ENCODE measurements at places on chromosomes 2 and 18. TPM values are rescaled to one million over a fixed set of nuclear protein-coding genes. Genes with fewer than 3 reads are reported as not detected.

- H3K36me3 ChIP-seq: no peaks in the 10 kb centered on the region
- H3K27me3 ChIP-seq: peaks cover 12% of the 10 kb centered on the region
- no peaks in the 10 kb centered on the region for H3K4me1 ChIP-seq
- DNase-seq: no peak
- H3K4me3 ChIP-seq: no peak overlapping the region
These were observed 119.1 kb downstream of the AQP4 start for GRCh38 chr18:26746398-26746797.

- no peaks in the 10 kb centered on the region for H3K36me3 ChIP-seq
- no peaks in the 10 kb centered on the region for H3K27me3 ChIP-seq
- no peak overlapping the region for H3K27ac ChIP-seq
- no peak for DNase-seq
- no peaks in the 10 kb centered on the region for H3K4me1 ChIP-seq
These were observed 70.6 kb upstream of the LINC00305 start for GRCh38 chr18:64219517-64219916.

GRCh38 chr2:8976442-8977259 is 26.8 kb downstream of the MBOAT2 start:
- no peak overlapping the region for H3K4me3 ChIP-seq
- no peaks in the 10 kb centered on the region for H3K4me1 ChIP-seq
- no peaks in the 10 kb centered on the region for H3K27me3 ChIP-seq
- no peak for DNase-seq
- H3K36me3 ChIP-seq: no peaks in the 10 kb centered on the region

DNA sequence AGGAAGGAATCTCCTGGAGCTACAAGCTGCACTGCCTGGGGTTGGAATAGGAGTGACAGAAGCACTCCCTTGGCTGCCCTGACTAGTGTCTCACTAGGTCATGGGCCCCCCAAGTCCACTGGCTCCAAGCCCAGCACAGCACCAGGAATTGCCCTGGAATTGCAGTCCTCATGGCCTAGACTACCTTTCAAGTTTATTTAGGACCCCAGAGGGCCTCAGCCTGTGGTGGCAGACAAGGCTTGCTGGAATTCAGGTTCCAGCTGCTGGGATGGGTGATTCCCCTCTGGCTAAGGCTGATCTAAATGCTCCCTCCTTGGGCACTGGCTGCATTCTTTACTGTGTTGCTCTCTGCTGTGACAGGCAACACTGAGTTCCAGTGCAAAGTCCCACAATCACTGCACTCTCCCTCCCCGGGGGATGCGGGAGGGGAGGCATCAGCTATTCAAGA is 14.0 kb downstream of the STRADB start:
- no peaks in the 10 kb centered on the region for H3K4me1 ChIP-seq
- H3K36me3 ChIP-seq: peaks cover 76% of the 10 kb centered on the region
- no peak overlapping the region for H3K4me3 ChIP-seq

DNA sequence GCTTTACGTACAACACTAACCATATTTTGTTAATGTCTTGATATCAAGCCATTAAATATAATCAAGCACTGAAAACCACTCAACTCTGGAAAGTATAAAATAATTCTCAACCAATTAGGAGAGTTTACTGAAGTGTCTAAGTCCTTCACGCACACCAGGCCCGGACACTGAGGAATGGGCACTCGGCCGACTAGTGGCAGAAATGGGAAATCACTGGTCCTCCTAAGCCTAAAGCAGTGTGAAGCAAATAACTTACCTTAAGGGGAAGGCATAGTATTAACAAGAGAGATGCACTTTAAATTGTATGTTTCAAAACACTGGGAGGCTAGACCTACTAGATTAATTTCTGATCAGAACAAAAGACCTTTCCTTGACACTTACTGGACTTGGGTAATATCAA is 45.7 kb downstream of the FAM210A start:
- no peak overlapping the region for H3K4me3 ChIP-seq
- H3K4me1 ChIP-seq: peaks cover 18% of the 10 kb centered on the region
- no peaks in the 10 kb centered on the region for H3K27me3 ChIP-seq
- no peak overlapping the region for H3K27ac ChIP-seq

DNA sequence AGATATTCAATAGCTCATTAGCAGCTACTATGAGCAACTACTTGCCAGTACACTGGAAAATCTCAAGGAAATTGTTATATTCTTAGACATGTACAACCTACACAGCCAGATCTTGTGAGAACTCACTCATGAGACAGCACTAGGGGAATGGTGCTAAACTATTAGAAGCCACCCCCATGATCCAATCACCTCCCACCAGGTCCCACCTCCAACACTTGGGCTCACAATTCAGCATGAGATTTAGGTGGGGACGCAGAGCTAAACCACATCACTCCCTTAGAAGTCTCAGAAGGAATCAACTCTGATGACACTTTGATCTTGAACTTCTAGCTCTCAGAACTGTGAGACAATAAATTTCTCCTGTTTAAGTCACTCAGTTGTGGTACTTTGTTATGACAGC is 418.3 kb upstream of the SPHKAP start:
- H3K36me3 ChIP-seq: no peaks in the 10 kb centered on the region
- no peaks in the 10 kb centered on the region for H3K27me3 ChIP-seq
- no peak overlapping the region for H3K27ac ChIP-seq
- DNase-seq: no peak
- H3K4me1 ChIP-seq: no peaks in the 10 kb centered on the region
- no peak overlapping the region for H3K4me3 ChIP-seq

Gene NPC1
- 31.9 TPM for total RNA-seq
